Memory B cell (primary cell): ENCODE measurements at places on chromosomes 1 and 21.

- DNase-seq: no peak
Observed at GRCh38 chr1:57489358-57490036, 65.6 kb upstream of the DAB1 start.

DNA sequence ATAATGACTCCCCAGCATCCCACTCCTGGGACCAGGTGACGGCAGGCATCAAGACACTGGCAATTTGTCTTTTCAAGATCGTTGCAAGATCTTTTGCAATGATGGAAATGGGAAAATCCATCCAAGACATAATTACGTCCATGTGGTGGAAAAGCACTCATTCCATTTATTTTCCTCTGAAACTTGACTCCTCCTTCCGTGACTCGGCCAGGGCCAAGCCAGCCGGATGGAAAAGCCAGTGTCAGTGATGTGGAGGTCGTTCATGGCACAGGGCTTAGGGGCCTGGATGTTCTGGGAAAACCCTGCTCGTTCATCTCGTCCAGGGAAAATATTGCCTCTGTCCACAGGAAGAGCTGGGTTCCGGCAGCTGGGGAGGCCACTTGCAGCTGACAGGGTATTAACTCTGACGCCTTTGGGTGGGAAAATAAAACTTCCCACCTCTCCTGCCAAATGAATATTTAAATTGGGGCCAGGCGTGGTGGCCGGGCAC is 46.2 kb downstream of the C1orf198 start:
- no peak for DNase-seq

- DNase-seq: no peak
Observed at GRCh38 chr21:44628707-44629391, 2.0 kb downstream of the KRTAP10-9 start.

- no peak for DNase-seq
Observed at GRCh38 chr1:30988045-30988444, 77.5 kb downstream of the PUM1 start.

DNA sequence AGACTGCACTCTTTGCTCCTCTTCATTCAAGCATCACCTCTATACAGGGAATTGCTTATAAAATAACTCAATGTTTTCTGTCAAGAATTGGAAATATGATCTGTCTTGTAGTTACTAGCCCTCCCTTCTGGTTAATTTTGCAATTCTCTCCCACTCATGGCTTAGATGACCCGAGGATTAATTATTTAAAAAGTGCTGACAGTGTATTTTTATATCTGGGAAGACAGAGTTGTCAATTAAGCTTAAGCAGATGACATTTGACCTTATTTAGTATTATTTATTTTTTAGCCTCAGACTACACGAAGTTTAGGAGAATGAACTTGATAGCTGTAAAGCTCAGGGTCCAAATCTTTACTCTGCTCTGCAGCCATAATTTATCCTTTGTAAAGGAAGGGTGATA is 538.5 kb downstream of the NEGR1 start:
- no peak for DNase-seq

GRCh38 chr1:168081373-168082007 is 55.2 kb downstream of the GPR161 start:
- DNase-seq: no peak

DNA sequence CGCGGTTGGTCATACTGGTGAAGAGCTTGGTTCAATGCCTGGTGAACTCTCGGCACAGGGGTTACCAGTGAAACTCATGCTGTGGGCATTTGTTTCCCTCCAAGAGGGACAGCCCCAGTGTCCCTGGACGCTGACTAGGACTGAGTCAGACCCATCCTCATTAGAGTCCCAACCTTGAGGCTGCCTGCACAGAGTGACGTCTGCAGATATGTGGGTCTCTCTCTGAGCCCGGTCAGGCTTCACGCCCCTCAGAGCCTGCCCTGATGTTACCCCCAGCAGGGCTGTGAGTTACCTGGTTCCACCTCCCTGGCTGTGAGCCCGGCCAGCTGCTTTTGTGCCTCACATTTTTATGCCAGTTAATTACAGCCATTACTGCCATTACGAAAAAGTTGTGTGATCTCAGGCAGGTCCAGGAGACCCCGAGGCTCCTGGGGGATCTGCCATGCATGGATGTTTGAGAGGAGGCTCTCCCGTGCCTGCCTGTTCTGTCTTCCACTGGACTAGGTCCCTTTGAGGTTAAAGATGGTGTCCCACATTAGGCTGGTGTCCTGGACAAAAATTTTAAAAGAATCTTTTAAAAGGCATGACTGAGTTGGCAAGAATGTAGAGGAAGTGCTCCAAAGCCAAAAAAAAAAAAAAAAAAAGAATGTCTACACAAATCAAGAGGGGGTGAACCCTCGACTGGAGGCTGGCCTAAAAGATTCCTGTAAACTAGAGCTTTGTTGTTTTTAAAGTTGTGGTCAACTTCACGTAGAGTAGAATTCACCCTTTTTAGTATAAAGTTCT is 36.6 kb upstream of the PADI1 start:
- no peak for DNase-seq

DNA sequence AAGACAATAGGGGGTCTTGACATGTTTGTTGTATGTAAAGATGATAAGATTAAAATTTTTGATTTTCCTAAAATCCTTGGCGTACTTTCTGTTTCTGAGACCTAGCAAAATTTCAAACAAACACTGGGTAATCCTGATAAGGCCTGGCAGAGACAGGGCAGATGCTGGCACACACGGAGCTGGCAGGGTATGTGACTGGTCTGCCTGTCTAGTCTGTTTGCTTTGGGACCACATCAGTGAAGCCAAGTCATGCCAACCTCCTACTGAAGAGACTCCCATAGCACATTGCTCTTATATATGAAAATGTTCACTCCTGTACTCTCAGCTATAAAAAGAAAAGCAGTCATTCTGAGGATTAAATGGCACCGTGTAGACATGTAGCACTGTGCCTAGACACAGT is 14.1 kb downstream of the TOR3A start:
- no peak for DNase-seq

GRCh38 chr1:44777547-44777946 is 2.2 kb downstream of the RPS8 start:
- DNase-seq: no peak

DNA sequence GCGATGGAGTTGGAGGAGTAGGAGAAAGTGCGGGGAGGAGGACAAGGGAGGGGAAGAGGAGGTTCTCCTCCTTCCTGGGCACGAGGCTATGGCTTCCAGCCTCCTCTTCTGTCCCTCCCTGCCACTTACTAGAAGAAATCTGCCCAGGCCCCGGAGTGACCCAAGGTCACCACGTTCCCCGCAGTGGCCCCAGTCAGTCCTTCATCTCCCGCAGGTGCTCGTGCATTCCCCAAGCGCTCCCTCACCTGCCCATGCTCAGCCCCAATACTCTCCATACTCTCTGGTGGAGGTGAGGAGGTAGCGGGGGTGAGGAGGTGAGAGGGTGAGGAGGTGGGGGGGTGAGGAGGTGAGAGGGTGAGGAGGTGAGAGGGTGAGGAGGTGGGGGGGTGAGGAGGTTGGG is 85.4 kb downstream of the CCDC185 start:
- DNase-seq: no peak

- DNase-seq: no peak
Observed at GRCh38 chr1:13806108-13806507, 106.1 kb downstream of the PRDM2 start.

DNA sequence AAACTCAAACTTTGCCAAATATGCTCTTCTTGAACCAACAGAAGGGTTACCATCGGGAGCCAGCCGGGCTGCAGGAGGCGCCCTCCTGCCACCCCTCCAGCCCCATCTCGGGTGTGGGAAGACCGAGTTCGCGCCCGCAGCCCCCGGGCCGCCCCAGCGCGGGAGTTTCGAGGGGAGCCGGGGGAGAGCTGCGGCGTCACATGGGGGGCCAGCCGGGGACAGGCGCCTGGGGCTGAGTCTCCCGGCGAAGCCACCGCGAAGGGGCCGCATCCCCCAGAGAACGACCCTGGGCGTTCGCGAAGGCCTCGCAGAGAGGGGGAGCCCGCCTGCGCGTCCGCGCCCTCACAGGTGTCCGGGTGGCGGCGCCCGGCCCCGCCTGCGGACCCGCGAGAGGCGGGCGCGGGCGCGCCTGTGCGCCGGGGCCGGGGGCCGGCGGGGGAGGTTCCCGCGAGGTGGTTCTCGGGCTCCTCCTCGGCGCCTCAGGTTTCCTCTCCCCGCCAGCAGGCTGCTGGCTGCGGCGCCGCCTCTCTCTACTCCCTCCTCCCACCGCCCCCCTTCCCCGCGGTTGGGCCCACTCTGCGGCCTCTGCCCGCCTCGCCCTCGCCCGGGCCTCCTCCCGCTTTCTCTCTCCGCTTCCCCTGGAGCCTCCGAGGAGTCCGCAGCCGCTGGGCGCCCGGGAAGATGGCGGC is at the start of gene RAVER2:
Gene RAVER2, plus strand, starts transcription at position 584 of the 689 bp plus-strand sequence. Its CDS starts 98 bp downstream, at position 682.
- DNase-seq: peak; percentile 53
